ENCODE measurements at places on chromosomes 12 and 14.

- DNase-seq: no peak
Observed at GRCh38 chr12:43307126-43307525, 244.9 kb downstream of the ADAMTS20 start.

- no peak for DNase-seq
Observed at GRCh38 chr12:38782359-38782758, 123.0 kb downstream of the CPNE8 start.

GRCh38 chr12:9134981-9135628 lies 19.4 kb upstream of the A2M start:
- no peak for DNase-seq

DNA sequence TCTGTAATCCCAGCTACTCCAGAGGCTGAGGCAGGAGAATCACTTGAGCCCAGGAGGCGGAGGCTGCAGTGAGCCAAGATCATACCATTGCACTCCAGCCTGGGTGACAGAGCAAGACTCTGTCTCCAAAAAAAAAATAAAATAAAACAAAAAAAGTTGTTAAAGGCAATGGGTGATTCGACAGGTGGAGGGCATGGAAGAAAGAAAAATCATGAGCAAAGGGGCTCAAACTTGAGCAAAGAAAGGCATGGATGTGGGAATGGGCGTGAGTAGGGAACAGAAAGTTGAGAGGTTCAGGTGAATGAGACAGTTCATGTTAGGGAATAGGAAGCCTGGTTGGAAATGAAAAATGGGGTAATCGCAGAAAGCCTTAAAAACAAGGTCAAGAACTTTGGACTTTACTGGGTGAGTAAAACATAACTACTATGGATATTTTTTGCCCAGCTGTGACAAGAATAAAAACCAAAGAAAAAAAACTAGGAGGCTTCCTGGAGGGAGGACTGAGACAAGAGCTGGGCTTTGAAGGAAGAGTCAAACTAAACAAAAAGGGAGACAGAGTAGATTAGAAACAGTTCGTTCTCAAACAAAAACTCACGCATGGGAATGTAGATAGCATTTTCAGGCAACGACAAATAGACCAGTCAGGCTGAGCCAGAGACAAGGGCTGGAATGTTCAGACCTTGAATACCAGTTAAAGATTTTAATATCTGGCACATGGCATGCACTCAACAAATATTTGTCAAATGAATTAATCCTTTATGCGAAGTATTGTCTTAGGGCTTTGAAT lies 18.8 kb downstream of the PYM1 start:
- DNase-seq: no peak

- no peak for DNase-seq
Observed at GRCh38 chr14:83071888-83072501, 1538.3 kb upstream of the SEL1L start.

DNA sequence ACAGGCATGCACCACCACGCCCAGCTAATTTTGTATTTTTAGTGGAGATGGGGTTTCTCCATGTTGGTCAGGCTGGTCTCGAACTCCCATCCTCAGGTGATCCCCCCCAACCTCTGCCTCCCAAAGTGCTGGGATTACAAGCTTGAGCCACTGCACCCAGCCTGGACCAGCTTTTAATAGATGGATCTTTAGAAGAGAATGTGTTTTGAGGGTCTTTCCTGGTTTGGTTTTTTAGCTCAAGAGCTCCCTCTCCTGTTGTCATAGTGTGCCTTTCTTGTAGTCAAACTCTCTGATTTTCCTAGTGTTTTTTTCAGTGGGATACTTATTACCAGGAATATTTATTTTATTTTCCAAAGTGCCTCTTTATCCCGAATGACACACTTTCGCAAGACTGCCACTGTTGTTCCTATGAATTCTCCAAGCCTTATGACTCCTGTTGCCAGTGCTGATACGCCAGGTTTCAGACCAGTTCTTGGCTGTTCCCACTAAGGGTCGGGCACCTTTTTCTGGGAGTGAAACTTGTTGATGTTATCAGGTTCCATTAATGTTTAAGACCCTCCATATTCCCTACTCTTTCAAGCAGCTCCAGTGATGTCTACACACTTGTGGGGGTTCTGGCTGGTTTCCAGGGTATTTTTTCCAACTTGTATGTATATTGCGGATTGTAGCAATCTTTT lies 31.5 kb upstream of the LIMA1 start:
- no peak for DNase-seq

GRCh38 chr14:38262844-38263243 lies 7.0 kb upstream of the CLEC14A start:
- DNase-seq: no peak

DNA sequence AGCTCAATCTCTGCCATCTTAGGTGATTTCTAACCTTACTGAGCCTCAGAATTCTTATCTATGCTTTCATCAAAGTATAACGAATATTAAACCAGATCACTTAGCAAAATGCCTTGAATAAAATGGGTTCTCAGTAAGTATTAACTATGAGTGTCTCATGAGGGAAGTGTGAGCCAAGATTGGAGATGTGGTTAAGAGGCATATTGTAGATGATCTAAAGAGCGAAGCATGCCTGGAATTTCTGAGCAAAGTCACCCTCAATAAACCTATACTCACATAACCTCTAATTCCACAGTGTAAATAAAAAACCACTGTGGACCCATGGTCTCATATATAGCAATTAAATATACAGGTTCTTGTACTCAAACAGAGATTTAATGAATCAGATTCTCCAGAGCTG lies 193.1 kb upstream of the FSCB start:
- DNase-seq: peak; percentile 6

- no peak for DNase-seq
Observed at GRCh38 chr14:105088812-105089745, 23.8 kb upstream of the GPR132 start.

GRCh38 chr14:105857826-105858675 lies 331.7 kb downstream of the TMEM121 start:
- no peak for DNase-seq
